ENCODE measurements at places on chromosomes 12 and 14.
A peak's percentile ranks its signal among the peaks of the same experiment; 100 is the strongest.

DNA sequence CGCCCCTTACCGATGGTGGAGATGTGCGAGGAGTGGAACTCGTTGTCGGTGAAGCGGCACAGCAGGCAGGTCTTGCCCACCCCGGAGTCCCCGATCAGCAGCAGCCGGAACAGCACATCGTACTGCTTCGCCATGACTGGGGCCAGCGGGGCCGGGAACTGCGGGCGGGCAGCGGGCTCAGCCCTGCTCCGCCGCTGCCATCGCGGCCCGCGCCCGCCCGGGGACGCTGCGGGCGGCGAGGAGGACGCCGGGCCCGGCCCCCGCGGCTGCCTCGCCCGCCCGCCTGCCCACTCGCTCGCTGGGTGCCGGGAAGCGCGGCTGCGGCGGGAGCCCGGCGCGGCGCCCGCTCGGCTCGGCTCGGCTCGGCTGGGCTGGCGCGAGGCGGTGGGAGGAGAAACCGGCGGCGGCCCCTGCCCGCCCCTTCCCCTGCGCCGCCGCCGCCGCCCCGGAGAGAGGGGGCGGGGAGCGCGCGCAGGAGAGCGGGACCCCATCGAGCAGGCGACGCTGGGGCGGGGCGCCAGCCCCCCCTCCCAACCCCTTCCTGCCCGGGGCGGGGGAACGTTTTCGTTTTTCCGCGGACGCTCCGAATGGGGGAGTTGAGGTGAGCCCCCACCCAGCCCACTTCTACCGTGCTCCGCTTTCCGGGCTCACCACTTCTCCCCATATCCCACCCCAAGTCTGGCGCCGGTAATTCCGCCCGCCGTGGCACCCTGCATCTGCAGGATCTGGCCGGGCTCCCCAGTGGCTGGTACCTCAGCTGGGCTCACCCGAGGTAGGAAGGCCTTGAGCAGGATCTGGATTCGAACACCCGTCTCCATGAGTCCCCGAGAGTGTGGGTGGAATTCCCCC, at the start of gene RAB15:
Gene RAB15, minus strand, starts transcription at position 394 of the 849 bp plus-strand sequence. Its CDS starts 260 bp downstream, at position 134.
- DNase-seq, result peak; percentile 41

DNA sequence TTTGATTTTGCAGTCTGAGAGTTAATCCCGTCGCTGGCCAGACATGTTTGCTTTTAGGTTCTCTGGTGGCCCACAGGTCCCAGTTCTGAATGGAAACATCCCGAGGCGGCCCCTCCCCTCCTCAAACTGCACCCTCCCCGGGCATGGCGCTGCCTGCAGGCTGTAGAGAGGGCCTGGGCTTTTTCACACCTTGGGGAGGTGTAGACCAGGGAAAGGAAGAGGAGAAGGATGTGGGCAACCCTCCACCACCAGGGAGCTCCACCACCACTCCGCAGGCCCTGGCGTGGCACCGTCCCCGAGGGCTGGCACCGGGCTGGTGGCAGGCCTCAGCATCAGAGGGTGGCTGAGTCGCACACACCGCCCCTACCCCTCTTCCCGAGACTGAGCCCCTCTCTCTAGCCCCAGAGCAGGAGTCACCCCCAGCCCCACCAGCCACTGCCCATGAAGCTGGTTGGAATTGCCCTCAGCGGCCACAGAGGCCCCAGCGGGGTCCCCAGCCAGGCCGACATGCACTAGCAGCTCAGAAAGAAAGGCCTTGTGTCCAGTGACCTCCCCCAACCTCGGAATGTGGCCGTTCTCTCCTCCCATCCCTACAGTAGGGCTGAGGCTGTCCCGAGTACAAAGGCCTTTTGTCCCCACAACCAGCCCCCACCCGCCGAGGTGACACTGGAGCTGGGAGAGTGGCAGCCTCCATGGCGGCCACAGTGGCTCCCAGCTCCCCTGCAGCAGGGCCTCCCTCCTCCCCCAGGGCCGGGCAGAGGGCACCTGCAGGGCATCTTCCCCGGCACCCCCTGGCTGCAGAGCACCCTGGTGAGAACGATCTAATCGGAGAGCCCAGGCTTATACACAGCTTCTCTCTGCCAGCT, 23.5 kb upstream of the INF2 start:
- no peak for DNase-seq

- DNase-seq, result peak; percentile 17
Measured at GRCh38 chr14:91225025-91225424, 19.5 kb downstream of the GPR68 start.

DNA sequence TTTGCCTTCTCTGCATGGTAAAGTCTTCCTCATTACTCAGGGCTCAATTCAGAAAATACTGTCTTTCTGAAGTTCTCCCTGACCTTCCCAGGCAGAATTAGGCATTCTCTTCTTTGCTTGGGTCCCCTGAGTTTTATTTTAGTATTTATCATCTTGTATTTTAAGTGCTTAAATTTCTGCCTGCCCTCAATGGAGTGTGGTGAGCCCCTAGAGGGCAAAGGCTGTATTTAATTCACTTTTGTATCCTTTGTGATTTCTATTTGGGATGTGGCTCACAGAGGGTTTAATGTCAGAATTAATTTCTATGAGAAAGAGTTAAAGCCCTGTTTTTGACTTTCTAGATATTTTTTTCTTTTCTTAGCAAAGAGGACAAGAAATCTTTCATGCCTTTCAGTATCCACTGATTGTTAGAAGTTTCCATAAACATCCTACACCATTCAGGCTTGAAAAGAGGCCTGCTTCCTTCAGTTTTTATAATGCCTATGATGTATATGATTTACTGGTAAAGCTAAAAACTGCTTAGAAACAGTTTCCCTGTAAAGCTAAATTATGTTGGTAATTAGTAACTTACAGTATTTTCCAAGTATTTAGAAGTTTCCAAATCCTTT, 55.6 kb upstream of the PTPRB start:
- peak; percentile 49 for DNase-seq

- DNase-seq, result peak; percentile 73
Measured at GRCh38 chr12:6092784-6093722, 31.4 kb downstream of the VWF start.

GRCh38 chr12:120453060-120453750, 7.0 kb downstream of the GATC start:
- DNase-seq, result no peak

GRCh38 chr12:125092108-125092871, 27.1 kb downstream of the AACS start:
- DNase-seq, result no peak

- DNase-seq, result peak; percentile 94
Measured at GRCh38 chr12:6229224-6230218, 29.3 kb downstream of the CD9 start.

- DNase-seq, result no peak
Measured at GRCh38 chr14:68306265-68306933, 486.5 kb downstream of the ZFP36L1 start.

- DNase-seq, result no peak
Measured at GRCh38 chr12:120943482-120943881, 34.9 kb upstream of the HNF1A start.

DNA sequence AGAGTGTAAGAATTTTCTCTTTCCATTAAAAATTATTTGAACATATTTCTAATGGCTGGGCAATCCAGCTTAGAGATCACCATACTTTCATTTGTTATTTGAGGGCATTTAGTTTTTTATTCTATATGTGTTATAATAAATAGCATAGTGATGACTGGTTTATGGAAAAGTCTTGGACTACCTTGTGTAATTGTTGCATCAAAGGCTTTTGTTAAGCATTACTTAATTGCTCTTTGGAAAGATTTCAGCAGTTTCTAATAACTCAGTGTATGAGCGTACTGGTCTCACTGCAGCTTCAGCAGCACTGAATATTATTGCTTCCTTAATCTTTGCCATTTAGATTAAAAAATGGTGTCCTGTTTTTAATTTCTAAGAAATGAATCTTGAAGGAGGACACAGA, 22.8 kb downstream of the TMEM19 start:
- DNase-seq, result peak; percentile 37

DNA sequence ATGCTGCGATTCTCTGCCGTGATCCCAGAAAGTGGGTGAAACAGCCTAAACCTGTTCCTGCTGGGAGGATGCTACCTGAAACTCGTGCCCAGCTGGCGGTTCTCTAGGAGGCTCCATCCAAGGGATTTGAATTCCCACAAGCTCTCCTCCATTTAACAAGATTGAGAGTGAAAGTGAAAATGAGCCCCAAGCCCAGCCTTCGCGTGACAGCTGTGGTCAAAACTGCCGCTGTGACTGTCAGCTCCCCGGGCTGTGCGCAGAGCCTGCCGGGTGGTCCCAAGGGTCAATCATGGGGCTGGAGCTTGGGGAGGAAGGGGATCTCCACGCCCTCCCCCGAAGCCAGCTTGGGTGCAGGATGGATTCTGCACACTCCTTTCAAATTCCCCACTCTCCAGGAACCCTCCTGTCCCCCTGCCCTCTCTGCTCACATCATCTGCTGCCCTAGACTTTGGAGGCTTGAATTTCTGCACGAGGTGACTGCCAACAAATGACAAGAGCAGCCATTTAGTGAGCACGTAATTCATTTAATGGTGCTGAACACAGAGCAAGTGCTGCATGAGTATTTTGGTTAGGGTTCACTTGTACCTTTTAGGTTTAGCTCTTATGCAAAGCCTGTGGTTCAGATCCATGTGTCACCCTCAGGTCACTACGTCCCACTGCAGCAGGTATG, 5.3 kb downstream of the ASB2 start:
- no peak for DNase-seq

- DNase-seq, result peak; percentile 94
Measured at GRCh38 chr12:122078141-122079032, at the start of gene MLXIP. TSS of gene MLXIP (plus strand) at chr12:122078756. CDS start at chr12:122078854, 98 bp downstream.

DNA sequence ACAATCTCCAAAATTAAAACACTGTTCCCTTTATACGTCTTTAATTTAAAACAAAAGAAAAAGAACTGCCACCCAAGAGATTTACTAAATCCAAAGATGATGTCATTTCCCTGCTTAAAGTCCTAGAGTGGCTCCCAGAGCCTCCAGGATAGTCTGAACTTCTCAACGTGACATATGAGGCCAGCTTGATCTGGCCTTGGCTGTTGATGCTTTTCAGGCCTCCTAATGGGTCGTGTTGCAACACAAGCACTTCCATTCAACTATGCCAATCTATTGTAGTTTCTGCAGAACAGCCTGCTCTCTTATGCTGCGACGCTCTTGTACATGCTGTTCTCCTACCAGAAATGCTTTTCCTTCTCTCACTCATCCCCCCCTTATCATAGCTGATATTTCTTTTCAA, 35.7 kb downstream of the LGR5 start:
- DNase-seq, result peak; percentile 47

GRCh38 chr14:92740440-92740839, 8.0 kb downstream of the LGMN start:
- no peak for DNase-seq

DNA sequence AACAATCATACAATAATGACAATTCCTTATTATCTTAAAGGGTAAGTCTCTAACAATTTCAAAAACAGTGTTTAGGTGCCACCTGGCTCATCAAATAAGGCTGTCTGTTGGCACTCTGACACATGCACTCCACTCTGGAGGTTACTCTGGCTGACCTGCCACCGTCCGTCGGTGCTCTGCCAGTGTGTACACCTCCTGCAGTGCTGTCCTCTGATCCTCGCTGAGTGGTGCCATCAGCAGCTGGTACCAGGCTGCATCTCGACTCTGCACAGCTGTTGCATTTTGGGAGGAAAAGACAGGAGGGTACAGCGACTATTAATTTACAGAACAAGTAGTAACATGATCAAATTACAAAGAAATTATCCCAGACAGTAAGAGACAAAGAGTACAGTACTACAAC, 63.9 kb downstream of the IPO8 start:
- no peak for DNase-seq

GRCh38 chr12:128980623-128981022, 127.3 kb downstream of the GLT1D1 start:
- no peak for DNase-seq

- DNase-seq, result no peak
Measured at GRCh38 chr14:21075719-21076437, 5.8 kb downstream of the ARHGEF40 start.

GRCh38 chr12:29226616-29227015, 77.5 kb downstream of the FAR2 start:
- DNase-seq, result peak; percentile 44

GRCh38 chr14:100156776-100157175, 2.7 kb downstream of the DEGS2 start:
- DNase-seq, result no peak

DNA sequence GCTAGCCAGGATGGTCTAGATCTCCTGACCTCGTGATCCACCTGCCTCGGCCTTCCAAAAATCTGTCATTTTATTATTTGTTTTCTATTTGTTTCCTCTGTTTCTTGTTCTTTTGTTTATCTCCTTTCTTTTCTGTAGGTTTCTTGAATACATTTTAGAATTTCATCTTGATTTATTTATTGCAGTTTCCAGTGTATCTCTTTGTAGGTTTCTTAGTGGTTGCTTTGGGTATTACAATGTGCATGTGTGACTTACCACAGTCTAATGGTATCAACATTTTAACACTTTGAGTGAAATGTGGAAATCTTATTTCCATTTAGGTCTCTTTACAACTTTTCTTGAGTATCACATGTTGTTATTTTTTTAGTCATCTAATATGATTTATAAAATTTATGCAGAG, 29.9 kb upstream of the MUCL1 start:
- DNase-seq, result no peak

- DNase-seq, result peak; percentile 80
Measured at GRCh38 chr12:8681129-8681884, 16.5 kb upstream of the RIMKLB start.

DNA sequence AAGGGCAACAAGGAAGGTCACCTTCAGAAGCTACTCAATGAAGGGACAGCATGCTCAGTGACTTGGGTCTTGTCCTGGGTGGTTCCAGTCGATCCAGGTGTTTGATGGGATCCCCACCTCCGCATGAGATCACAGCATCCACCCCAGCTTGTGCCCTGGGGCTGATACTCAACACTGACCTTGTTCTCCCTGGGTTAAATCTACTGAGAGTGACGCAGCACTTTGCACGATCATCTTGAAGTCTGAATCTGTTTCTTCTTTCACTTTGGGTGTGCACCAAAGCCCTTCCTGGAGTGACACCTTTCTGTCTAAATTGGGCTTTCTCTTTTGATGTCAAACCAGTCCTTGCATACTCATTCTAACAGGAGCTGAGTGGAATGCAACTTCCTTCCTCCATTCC, 13.8 kb downstream of the NOS1 start:
- no peak for DNase-seq

GRCh38 chr14:70080076-70080475, 108.7 kb downstream of the SLC8A3 start:
- no peak for DNase-seq

DNA sequence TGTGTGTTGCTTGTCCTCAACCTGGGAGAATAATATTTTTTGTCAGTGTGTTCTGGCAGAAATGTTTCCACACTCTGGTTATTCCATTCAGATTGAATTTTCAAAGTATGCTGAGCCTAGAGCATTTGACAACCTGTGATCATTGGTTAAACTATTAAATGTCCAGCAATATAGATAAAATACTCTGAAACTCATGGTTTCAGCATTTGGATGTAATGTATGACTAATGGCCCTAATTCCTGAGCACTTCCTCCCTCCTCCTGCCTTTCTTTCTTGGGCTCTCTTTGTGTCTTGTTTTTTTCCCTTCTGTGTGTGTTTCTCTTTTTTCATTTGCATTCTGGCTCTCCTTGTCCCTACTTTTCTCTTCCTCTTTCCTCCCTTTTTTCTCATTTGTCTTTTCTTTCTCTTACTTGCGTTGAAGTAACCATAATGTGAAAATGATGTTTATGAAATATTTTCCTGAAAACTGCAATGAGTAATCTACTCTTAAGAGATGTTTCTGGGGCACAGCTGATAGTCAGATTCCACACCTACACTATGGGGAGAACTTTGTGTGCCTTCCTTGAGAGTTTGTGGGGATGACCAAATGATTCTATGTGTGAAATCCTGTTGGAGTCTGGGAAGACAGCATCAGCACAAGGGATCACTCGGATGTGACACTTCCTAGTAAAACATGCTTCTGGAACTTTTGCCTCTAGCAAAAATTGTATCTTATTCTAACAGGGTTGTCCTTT, 74.6 kb downstream of the FRMD6 start:
- DNase-seq, result peak; percentile 64

Measured in fibroblast of skin of right biceps (primary cell).